ENCODE measurements at places on chromosomes 13 and 19.

- DNase-seq, result peak; percentile 36
Measured at GRCh38 chr13:114101358-114102130, 30.9 kb downstream of the RASA3 start.

GRCh38 chr13:67416047-67416925, 186.2 kb upstream of the PCDH9 start:
- peak; percentile 22 for DNase-seq

- no peak for DNase-seq
Measured at GRCh38 chr19:43318203-43318602, 35.3 kb upstream of the CD177 start.

GRCh38 chr13:78701383-78701782, 42.4 kb upstream of the OBI1 start:
- peak; percentile 61 for DNase-seq

All from fibroblast of the aortic adventitia (primary cell).